ENCODE measurements at places on chromosomes 13 and 19.
A peak's percentile ranks its signal among the peaks of the same experiment; 100 is the strongest.

DNA sequence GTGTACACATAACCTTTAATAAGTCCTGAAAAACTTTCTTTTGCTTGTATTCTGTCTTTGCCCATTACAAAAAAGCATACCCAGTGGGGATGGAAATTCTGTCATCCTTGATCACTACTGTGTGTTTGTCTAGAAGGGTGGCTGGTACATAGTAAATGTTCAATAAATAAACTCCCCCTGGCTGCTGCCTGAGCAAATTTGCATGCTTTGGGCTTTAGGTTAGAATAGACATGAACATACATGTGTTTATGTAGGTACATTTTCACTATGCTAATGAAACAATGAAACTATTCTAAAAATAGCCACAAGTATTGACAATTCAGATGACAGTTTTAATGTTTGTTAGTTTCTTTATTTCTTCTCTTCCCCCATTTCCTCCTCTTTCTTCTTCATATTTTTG lies 36.1 kb downstream of the TNFSF13B start:
- DNase-seq: no peak

- DNase-seq: no peak
These were observed 4.9 kb upstream of the STARD13 start for GRCh38 chr13:33290421-33290965.

DNA sequence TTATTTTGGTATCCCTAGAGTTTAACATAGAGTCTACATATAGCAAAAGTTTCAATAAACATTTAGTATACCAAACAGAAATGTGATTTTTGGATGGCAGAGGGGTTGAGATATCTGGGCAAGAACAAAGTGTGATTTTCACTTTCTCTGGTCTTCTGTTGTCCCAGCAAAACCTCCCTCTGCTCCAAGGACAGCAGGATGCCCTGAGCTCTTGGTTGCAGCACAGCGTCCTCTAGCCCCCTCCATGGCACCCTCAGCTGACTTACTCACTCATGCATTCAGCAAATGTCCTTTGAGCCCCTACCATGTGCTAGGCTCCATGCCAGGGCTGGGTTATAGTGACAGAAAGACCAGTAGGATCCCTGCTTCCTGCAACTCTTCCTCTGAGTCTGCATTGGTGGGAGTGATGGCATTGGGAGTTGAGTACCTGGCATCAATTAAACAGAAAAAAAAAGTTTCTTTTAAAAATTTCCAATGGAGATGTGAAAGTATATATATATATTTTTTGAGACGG lies 104.8 kb upstream of the UBL3 start:
- no peak for DNase-seq

DNA sequence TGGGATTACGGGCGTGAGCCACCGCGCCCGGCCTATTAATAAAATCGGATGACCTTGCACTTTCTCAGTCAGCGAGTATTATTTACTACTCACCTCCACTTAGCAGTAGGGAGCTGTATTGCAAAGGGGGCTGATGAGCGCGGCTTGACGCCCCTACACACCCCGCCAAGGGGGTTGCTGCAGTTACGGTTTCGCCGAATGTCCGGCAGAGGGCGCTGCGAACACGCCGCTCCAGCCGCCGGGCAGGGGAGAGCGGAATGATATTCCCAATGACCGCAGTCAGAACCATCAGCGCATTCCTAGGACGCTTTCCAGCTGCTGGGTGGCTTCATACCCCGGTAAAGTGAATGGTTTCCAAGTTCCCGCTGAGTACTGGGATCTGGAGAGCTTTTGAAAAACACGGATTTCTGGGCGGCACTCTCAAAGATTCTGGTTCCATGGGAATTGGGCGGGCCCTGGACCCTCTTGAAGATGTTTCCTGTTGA lies 30.0 kb upstream of the TPT1 start:
- DNase-seq: peak; percentile 33

DNA sequence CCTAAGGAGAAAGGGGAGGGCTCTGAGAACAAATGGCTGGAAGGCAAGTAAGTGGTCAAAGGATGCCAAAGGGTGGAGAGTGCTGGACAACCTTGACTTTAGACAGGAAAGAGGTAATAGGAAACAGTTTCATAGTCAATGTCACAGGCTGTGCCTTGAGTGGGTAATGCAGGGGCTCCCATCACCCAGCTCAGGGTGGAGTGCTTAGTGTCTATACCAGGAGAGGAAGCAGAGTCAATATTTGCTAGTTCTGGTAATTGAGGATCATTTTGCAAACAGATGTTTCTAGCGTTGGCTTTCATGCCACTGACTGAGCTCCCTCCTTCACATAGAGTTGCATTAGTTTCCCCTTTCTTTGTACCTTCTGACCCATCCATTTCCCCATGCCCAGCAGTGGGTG lies 64.6 kb upstream of the KL start:
- no peak for DNase-seq

- no peak for DNase-seq
These were observed 373.7 kb upstream of the SLITRK6 start for GRCh38 chr13:86172961-86173360.

DNA sequence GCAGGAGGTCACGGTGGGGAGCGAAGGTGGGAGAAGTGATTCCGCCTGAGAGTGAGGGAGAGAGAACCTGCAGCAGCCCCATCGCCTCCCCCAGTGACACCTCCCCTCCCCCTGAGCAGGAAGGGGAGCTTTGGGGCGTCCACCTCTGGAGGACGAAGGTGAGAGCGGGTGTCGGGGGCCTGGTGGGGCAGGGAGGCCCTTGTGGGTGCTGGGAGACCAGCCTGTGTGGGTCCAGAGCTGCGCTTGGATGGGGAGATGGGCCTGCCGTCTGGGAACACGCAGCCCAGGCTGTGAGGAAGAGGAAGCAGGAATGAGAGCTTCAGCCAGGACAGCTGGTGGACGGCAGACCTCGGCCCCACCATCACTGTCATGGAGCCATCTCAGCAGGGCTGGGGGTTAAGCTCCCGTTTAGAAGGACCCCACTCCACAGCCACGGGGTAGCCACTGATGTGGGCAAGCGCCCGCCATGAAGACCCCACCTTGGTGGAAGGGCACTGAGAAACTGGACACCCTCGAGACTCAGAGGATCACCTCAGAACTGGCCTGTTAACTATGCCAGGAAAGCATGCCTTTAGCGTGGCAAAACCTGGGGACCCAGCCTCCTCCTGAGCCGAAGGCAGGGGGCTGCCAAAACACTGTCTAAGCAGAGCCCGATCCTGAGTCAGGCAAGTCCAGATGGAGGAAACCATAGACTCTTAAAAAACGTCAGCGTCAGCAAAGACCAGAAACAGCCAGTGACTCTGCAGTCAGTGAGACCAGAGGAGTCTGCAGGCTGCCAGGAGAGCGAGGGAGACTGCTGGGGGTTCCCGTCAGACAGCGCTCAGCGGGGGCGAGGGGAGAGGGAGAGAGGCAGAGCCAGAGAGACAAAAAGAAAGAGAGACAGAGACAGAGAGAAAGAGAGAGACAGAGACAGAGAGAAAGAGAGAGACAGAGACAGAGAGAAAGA lies 6.4 kb upstream of the PROZ start:
- DNase-seq: no peak

GRCh38 chr13:95204231-95204765 lies 97.0 kb downstream of the ABCC4 start:
- no peak for DNase-seq

- DNase-seq: no peak
These were observed 68.6 kb downstream of the RASA3 start for GRCh38 chr13:114063545-114064449.

DNA sequence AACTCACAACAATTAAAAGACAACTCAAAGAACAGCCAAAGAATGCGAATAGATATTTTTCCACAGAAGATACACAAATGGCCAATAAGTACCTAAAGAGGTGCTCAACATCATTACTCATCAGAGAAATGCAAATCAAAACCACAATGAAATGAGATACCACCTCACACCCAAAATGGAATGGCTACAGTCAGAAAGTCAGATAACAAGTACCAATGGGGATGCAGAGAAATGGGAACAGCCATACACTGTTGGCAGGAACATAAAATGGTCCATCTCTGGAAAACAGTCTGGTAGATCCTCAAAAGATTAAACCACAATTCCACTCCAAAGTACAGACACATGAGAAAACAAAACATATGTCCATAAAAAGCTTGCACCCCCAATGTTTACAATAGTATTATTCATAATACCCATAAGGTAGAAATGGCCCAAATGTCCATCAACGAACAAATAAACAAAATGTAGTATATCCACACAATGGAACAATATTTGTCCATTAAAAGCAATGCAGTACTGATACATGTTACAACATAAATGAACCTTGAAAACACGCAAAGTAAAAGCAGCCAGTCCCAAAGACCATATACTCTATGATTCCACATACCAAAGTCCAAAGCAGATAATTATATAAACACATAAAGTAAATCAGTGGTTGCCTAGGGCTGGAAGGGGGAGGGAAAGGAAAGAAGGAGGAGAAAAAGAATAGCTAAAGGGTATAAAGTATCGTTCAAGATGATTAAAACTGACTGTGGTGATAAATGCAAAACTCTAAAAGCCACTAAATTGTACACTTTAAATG lies 19.6 kb downstream of the USP12 start:
- no peak for DNase-seq

GRCh38 chr13:92952161-92952560 lies 274.4 kb upstream of the GPC6 start:
- DNase-seq: no peak

GRCh38 chr19:51820011-51820410 lies 25.1 kb downstream of the FPR3 start:
- DNase-seq: no peak

DNA sequence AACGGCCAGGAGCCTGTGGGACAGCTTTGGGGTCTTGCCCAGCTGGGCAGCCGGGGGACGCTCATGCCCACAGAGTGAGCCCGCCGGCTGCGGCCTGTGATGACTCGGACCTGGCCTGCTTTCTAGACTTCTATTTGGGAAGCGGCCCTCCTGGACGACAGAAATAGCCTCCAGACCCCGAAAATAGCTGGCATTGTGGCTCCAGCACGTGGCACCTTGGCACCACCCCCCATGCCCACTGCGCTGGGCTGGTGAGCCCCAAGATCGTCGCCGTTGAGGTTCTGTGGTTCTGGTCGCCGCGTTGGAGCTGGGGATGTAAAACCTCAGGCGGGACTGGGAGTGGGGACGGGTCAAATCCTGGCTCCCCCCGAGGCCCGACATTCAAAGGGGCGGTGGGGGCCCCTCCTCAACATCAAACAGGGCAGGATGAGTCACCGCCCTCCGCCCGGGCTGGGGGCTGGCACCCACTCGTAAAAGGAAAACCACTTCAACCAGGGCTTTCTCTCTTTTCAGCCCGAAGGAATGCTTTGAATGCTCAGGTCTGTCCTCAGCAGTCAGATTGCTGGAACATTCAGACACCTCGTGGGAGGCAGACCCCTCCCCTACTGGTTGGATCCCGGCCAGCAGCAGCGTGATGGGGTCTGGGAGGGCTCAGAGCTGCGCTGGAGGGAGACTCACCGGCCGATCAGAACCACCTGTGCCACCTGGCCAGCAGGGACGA lies 42.1 kb downstream of the GADD45B start:
- no peak for DNase-seq

GRCh38 chr19:37907735-37908455 lies 887 bp downstream of the SIPA1L3 start:
- no peak for DNase-seq

DNA sequence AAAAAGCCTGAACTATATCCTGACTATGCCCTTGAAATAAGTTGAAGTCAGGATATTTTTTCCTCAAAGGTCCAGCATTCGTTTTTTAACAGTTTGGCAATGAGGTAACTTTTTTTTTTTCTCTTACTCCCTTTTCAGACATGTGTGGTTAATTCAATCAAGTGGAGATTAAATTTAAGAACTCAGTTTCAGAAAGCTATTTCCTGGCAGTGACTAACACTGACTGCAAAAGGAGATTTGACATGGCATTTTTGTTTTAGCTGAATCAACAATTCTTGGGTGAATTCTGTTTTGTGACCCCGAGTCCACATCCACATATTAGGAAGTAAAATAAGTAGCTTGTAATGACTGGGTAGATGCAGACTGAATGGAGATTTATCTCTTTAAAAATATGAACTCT lies 716.4 kb downstream of the PCDH9 start:
- no peak for DNase-seq

DNA sequence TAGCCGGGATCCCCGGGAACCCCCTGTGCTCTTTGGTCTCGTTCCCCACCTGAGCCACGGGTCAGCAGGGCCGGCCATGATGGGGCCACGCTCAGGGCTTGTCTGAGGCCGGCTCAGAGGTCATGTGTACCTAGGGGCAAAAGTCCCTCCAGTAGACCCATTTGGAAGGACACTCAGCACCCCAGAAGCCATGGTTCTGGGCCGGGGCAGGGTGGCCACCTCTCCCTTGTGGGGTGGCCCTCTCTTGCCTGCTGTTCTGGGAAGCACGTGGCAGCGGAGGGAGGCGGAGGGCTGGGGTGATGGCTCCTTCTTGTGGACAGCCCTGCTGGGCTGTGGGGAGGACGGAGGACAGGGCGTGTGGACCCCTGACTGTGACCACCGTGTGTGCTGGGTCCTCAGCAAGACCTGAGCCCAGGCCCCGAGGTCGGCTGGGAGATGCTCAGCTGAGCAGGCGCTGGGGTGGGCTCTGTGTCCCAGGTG lies 6.4 kb upstream of the PEAK3 start:
- no peak for DNase-seq

GRCh38 chr19:40976724-40977123 lies 14.4 kb upstream of the CYP2B6 start:
- no peak for DNase-seq

DNA sequence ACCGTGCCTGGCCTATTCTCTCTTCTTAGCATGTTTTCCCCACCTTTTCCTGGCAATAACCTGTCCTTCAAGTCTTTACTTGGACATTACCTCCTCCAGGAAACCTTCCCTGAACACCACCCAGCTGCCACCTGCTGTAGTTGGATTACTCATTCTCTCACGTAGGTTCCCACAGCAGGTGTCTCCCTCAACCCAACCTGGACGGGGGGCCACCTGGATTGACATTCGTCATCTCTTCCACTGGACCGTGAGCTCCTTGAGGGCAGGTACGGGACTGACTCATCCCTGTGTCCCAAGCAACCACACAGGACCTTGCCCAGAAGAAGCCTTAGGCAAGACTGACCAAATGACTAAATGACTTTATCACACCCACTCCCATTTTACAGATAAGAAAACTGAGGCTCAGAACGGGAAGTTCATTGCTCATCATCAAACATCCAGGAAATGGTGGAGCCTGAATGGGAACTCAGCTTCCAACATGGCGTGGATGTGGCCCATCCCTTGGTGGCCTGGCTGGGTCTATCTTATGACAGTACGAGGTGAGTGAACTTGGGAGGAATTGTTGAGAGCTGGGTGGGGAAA lies 3.5 kb upstream of the KLK6 start:
- DNase-seq: no peak

- no peak for DNase-seq
These were observed 152.6 kb upstream of the HTR2A start for GRCh38 chr13:47049276-47049989.

Data from stimulated activated CD4-positive, alpha-beta T cell treated with anti-CD3 and anti-CD28 coated beads, Interleukin-1b, Interleukin-23, amount 100 ng/mL, for 1 hour (primary cell).